Stimulated activated CD4-positive, alpha-beta T cell treated with anti-CD3 and anti-CD28 coated beads, Interleukin-2, amount 100 ng/mL, for 24 hours (primary cell): ENCODE measurements at places on chromosomes 7 and 10.

DNA sequence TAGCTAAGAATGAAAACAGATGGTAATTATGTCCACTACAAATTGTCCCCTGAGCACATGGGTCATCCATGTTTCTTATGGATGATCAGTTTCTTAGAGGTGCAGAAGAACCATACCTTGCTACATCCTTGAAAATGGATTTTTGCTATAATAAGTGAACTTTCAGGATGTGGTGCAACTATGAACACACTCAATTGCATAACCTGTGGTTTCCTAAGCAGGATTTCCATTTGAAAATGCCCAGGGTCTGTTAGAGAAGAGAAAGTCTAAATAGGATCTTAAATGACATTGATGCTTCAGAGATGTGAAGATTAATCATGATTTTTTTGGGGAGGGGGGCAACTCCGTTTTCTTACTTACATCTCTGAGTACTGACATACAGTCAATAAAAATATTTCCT lies 39.6 kb upstream of the CACNB2 start:
- no peak for DNase-seq

DNA sequence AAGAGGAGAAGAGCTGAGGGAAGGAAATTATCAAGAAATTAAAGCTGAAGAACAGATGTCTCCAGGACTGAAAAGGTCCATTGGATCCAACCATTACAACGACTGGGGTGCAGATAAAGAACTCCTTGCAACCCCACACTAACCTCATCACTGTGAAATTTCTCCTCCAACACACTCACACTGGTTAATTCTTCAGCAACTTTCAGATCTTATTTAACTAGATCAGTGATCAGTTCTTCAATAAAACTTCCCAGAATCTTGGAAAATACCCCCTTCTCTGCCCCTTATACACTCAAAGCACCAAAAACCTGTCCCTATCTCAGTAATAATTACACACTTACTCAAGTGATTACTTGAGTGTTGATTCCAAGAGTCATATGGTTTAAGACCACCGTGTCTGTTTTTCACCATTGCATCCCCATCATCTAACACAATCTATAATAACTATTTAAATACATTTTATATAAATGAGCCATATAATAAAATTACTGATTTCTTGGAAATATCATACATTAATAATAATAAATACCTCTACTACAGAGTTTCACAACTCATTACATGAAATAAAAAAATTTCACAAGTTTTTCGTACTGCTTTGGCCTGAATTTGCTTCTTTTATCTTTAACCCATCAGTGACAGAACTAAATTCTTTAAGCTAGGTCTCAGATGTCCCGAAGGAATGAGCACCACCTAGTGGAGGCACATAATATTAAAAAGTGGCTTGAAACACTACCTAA lies 123.7 kb downstream of the MPP7 start:
- no peak for DNase-seq

DNA sequence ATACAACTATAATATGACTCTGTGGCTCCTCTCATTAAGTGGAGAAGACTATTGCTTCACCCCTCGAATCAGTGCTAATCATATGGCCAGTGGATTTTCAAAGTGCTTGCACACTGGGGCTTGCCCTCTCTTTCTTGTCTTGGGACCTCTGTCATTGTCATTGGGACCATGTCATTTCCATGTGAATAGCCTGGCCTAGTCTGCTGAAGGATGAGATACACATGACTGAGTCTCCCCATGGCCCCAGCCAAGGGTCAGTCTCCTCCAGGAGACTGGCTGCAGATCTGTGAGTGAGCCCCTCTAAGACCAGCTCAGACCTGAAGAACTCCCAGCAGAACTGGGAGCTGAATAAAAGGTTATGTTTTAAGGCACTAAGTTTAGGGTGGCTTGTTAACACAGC lies 39.5 kb downstream of the PKD1L1 start:
- DNase-seq: no peak

DNA sequence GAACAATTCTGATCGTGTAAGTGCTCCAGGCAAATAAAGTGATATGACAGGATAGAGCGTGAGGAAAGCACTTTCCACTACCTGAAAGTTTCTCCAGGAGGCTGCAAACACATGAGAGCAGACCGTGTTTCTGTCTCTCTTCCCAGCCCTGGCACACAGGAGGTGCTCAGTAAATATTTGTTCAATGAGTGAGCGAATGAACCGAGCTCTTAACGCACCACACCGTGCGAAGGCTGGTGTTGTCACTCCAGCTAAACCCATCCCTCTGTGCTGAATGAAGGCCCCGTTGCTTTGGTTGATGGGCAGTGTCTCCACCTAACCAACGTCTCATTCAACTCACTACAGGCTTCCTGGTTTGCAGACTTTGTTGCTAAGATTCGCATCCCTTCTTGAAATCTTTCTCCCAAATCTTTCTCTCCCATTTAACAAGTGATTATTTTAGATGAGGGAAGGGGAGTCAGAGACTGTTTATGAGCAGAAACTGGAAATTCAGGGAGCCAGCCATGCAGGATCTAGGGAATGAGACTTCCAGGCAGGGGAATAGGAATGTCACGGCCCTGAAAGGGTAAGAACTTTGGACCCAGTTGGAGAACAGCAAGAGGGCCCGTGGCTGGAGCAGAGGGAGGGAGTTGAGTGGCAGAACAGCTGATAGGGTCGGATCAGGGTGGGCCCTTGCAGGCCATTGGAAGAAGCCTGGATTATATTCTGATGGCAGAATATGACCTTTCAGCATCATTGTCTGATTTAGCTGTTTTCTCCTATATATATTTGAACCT lies 282.6 kb downstream of the CAMK1D start:
- no peak for DNase-seq

DNA sequence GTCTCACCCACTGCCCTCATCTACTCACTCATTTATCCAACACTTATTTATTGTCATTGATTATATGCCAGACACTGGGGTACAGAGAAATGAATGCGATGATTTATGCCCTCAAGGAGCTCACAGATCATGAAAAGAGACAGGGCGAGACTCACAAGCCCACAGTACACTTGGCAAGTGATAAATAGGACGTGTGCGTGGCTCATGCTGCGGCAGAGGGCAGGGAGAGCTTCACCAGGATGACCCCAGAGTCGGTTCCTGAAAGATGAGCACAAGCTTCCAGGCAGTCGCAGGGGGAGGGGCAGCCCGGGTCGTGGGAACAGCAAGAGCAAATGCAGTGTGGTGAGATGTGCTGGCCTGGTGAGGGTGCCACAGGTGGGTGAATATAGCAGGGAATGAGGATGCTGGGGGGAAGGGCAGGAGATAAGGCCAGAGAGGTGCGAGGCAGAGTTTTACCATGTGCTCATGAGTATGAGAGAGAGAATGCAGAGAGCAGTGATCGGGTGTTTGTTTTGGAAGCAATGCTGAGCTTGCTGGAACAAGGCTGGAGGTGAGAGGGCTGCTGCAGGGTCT lies 70.9 kb downstream of the ATXN7L1 start:
- DNase-seq: no peak
